MG63 (cell line): ENCODE measurements at places on chromosomes 4 and X. TPM values are rescaled to one million over a fixed set of nuclear protein-coding genes. Genes with fewer than 3 reads are reported as not detected.

SOD3 gene
- not detected in 2 replicates for total RNA-seq

DNA sequence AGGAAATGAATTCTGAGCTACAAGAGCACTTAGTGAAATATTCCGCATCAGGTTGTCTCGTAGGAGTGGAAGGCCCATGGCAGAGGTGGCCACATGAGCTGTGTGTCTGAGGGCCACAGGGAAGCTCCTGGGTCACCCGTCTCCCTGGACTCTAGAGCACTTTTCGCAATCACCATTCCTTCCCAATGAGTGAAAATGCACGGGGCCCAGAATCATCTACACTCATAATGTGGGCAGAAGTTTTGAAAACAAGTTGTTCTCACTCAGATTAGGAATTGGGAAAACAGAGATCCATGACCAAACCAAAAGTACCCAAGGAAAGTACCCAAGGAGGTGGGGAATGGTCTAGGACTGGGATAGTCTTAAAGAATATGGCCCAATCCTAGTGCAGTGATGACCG, 94.4 kb downstream of the SCD5 start:
- DNase-seq = no peak

- no peak for DNase-seq
Measured at GRCh38 chrX:55088795-55089489, at the start of gene PAGE2. Gene PAGE2 (plus strand): TSS chrX:55089018. CDS start chrX:55090021, 1,003 bp downstream.

DNA sequence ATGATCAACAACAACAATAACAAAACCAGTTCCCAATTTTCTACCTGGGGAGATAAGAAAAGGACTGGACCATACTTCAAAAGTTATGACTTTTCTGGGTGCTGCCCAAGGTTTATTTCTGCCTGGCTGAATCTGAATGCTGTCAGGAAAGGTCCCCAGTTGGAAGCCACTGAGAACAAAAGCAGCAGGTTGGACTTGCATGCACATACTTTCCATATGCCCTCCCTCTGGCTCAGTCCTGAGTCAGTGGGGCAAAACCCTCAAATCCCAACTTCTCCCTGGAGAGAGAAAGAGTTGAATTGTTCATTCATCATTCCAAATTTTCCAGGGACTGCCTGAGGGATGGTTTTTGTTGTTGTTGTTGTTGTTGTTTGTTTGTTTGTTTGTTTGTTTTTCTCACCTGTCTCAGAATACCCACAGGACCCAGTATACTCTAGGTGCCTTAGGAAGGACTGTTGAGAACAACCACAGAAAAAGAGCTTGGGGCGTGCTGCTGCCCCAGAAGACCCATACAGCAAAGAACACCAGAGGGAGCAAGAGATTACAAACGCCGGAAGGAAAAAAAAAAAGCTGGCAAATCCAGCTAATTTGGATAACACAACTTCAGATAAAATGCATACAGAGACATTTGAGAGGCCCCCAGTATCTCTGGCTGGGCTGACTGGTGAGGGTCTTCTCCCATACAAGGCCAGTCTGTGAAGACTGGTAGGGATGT, 138.9 kb upstream of the INPP4B start:
- no peak for DNase-seq

CDX4 gene
- total RNA-seq = not detected in 2 replicates

DNA sequence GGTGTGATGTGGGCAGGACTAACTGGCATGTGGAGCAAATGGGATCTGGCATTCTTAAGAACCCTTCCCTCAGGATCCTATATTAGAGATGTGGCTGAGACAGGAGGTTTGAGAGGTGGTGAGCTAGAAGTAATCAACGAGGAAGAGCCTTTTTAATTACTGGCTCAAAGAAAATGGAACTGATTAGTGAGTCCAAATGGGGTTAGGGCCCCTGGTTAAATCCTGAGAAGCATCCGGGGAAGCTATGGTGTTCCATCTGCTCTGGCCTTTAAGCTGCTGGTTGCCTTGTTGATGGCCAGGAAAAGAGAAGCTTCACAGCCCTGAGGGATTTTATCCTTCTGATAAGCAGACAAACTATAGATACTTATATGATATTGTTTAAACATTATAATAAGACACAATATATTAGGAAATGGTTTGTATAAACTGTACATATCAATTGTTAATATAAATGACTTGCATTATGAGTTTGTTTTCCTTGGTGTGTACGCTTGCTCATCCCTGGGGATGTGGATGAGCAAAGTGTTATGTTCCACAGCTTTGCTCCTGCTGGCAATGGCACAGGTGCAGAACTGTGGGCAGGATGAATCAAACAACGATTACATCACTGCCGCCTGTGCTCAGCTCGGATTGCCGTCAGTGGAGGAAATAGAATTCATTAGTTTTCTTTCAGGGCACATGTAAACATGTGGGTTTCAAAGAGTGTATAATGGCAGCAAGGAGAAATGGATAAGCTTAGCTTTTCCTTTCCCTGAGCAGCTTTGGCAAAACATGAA, 328.6 kb upstream of the ARX start:
- DNase-seq = no peak

- no peak for DNase-seq
Measured at GRCh38 chrX:129843209-129843458, 552 bp downstream of the ZDHHC9 start.

- DNase-seq = no peak
Measured at GRCh38 chrX:121165930-121166359, 118.5 kb downstream of the GLUD2 start.

PTTG2 gene
- not detected in 2 replicates for total RNA-seq

DNA sequence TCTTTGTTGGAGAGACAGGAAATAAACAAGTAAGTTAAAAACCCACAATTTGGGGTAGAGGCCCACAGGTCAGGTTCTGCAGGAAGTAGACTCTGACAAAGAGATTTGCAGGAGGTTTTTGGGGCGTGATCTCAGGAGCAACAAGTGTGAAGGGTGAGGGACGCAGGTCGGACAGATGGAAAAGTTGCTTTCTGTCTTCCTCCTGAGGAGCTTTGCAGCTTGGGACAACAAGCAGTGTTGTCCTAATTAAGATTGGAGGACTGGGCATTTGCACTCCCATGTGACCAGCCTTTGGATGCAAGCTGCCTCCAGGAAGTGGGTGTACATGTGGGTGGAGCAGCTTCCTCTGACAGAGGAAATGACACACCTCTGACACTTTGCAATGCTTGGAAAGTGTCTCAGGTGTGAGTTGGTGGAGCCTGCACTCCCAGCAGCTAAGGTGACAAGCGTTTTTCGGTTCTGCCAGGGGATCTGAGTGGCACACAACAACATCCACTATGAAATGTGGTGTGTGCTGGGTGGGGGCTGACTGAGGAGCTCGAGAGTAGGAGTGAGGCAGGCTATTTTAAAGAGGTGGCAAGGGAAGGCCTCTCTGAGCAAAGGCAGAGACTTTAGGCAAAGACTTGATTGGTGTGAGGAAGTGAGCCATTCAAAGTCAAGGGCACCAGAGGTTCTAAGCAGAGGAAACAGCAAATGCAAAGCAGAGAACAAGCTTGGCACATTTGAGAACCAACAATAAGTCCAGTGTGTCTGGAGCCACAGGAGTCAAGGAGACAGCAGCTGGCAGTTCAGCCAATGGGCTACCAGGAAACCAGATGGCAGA, 339.8 kb upstream of the GATB start:
- no peak for DNase-seq

CCDC110 gene
- total RNA-seq = not detected in 2 replicates
